NCI-H2081 (cell line): ENCODE measurements at places on chromosomes 7 and 10.

- no peak for DNase-seq
These were observed 108.8 kb downstream of the ABCA13 start for GRCh38 chr7:48280100-48280499.

- no peak for DNase-seq
These were observed 92.6 kb downstream of the MAPK8 start for GRCh38 chr10:48399056-48399541.

DNA sequence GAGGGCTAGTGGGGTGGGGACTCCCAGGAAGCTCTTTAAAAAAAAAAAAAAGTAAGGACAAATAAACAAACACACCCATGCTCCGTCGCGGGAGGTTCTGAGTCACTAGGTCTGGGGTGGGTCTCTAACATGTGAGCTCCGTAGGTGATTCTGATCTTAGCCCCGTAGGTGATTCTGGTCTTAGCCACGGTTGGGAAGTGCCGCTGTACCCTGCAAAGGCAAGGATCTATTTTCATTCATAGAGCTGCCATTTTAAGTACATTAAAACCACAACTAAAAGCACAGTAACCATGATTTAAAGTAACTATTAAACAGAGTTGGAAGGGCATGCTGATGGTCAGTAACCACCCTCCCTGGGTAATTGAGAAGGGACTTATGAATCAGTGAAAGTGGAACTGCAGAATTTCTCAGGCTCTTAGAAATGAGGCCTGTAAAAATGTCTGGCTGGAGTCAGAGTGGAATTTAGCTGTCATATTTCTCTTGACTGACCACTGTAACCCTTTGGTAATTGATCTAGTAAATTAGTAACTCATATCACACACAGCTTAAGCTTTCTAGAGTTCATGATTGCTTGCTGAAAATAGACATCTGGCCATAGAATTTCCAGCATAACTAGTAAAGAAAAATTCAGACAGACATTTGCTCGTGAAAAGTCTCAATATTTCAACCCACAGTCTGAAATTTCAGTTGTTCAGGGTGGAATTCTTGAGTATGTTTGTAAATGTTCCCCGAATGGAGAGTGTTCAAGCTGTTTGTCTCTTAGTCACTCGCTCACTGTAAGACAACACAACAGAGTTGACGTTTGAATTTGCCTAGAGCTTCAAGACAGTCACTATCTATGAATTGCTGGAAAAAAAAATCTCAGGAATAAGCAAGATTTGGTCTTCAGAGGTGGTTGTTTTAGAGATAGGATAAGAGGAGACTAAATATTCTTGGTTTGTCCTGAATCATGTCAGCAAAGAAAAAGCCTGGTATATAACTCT is 34.2 kb upstream of the TCF7L2 start:
- DNase-seq: no peak

DNA sequence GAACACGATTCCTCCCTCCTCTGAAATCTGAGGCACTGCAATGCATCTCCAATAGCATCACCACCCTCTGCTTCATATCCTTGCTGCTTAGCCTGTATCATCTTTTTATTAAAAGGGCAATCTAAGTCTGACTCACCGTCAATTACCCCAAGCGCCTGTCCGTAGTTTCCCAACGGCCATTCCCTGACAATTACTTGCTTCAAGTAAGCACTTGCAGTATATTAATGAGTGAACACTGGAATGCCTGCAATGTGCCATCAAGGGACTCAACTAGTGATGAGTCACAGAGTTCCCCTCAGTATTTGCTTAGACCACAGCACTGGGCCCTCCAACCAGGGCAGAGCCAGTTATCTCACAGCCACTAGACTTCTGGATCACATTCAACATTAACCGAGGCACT is 19.5 kb upstream of the PPP1R3C start:
- no peak for DNase-seq

DNA sequence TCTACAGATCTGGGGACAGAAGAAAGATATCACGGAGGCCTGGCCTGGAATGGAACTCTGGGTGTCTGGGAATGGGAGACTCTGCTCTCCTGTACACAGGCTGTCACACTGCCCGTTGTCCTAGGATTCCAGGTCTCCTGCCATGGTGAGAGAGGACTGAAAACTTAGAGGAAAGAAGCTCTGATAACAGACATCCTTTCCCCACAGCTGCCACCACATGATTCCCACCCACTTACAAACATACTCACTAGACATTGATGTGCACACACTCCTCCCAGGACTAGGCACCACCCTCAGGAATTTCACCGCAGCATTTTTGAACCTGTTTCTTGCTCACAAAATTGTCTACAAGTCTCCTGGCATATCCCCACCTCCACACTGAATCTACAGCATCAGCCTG is 5.7 kb downstream of the ZNF92 start:
- no peak for DNase-seq

GRCh38 chr10:132297526-132297925 is 10.2 kb downstream of the STK32C start:
- DNase-seq: no peak

DNA sequence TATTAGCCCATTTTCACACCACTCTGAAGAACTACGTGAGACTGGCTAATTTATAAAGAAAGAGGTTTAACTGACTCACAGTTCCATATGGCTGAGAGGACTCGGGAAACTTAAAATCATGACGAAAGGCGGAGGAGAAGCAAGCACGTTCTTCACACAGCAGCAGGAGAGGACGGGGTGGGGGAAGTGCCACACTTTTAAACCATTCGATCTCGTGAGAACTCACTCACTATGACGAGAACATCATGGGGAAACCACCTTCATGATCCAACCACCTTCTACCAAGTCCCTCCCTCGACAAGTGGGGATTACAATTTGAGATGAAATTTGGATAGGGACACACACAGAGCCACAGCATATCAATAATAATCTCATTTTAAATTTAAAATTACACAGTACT is 80.2 kb downstream of the VWDE start:
- no peak for DNase-seq

DNA sequence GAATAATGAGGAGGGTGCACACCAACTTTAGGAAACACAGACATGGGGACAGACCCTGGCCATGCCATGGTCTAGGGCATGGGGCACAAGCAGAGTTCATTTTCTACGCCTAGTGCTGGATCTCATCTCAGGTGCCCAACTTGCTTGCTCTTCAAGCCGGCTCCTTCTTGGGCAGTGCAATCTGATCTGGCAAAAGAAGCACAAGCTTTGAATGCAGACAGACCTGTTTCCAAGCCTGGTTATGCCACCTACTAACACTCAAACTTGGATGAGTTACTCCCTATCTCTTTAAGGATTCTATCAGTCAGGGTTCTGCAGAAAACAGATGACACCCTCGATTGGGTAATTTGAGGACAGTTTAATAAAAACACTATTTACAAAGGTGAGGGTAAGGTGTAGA is 34.9 kb upstream of the WAPL start:
- no peak for DNase-seq

GRCh38 chr7:87146740-87147386 is 5.4 kb upstream of the DMTF1 start:
- DNase-seq: no peak

DNA sequence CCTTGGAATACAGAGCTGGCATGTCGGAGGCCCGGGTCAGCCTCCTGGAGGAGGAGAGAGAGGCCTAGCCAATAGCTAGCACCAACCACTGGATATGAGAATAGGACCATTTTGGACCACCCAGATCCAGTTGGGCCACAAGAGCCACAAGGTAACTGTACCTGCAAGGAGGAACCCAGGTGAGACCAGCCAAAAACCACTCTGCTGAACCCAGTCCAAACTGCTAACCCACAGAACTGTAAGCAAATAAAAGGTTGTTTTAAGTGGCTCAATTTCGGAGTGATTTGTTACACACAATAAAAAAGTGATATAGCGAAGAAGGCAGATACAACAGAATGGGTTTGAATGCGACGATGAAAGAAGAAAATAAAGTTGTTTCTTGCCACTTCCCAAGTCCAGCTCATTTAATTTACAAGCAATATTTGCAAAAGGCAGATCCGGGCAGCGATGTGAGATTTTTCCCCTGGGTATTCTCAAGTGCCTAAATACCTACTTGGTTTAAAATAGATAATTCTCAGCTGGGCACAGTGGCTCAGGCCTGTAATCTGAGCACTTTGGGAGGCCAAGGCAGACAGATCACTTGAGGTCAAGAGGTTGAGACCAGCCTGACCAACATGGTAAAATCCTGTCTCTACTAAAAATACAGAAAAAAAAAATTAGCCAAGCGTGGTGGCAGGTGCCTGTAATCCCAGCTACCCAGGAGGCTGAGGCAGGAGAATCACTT is 23.1 kb downstream of the ZNF467 start:
- DNase-seq: no peak

DNA sequence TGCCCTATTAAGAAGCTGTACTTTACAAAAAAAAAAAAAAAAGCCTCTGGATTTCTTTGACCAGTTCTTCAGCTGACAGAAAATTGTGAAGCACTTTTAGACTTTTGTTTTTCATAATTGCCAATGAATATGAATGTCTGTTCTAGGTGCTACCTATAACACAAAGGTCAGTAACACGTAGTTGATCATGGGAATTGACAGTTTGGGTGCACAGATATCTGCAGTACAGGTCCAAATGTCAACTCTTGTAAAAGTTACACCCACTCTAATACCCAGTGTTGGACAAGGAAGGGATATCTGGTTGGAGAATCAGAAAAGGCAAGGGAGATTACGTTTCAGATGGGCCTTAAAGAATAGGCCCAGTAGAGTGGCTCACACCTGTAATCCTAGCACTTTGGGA is 1.8 kb downstream of the REEP3 start:
- no peak for DNase-seq

- DNase-seq: no peak
These were observed 75.1 kb upstream of the PLPP4 start for GRCh38 chr10:120381931-120382330.

GRCh38 chr10:122288262-122288661 is 17.2 kb downstream of the BTBD16 start:
- no peak for DNase-seq

DNA sequence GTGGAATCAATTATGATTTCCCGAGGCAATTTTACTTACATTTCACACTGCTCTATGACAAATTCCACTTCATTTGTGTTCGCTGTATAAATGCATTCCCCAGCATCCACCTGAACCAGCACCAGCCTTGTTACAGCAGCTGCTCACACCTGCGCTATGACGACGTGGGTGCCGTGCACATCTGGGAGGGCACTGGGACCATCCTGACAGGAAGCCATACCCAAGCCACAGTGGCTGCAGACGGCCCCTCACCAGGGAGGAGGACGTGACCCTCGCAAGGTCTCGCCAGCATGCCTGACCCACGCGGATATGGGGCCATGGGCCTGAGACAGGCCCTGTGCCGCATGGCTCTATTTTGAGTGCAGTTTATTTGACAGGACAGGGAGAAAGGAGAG is 201.3 kb downstream of the MAD1L1 start:
- DNase-seq: no peak

DNA sequence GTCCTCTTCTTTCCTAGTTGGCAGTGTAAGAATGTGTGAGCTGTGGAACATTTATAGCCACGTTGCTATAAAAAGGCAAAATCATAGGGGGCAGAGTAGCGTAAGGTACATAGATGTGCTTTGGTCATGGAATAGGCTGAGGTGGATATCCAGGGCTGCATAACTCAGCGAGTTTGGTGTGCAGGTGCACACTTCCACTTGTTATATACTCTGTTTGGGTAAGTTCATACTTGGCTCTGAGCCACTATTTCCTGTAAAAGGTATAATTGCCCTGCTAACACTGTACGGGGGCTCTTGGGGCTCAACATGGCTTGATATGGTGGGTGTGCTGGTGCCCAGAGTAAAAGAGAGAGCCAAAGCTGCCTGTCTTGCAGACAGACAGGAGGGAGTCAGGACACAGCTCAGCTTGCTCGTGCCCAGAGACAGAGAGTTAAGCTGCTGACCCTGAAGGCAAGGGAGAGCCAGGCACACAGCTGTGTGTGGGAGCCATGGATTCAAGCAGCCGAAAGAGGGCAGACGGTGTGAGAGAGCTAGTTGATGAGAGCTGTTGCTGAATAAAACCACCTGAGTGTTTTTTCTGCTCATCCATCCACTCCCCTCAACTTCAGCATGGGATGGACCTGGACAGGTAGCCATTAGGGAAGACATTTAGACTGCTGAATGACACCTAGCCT is 126.7 kb downstream of the DKK1 start:
- DNase-seq: no peak

DNA sequence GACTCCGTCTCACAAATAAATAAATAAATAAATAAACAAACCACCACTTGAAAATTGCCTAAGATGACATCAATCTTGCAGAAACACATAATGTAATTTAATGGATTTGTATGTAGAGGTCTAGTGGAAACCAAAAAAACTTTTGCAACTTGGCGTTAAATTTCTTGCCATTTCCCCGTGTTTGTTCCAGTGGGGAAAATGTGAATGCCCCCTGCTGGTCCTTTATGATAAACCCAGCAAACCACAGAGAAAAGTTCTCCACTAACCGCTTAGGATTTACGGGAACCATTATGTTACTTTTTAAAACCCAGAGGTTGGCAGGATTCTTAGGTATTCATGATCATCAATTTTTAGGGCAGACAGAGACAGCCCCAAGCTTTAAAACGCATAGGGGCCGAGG is 32.5 kb downstream of the LAMB4 start:
- DNase-seq: no peak

DNA sequence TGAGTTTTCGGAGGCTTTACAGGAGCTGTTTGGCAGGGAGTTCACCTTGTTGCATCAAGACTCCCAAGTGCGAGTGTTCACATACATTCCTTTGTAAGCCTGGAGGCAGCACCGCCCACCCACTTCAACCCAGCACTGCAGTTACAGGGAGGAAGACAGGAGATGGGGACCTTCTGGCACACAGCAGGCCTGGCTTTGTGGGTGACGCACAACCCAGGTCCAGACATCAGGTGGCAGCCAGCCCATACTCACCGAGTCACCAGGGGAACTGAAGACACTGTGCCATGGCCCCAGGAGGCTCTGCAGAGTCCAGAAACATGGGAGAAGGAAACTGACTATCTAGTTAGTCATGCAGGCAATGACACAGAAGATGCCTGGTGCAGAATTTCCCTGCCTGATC is 305.9 kb upstream of the RNF32 start:
- no peak for DNase-seq

GRCh38 chr7:144830024-144830785 is 5.6 kb downstream of the TPK1 start:
- DNase-seq: no peak

DNA sequence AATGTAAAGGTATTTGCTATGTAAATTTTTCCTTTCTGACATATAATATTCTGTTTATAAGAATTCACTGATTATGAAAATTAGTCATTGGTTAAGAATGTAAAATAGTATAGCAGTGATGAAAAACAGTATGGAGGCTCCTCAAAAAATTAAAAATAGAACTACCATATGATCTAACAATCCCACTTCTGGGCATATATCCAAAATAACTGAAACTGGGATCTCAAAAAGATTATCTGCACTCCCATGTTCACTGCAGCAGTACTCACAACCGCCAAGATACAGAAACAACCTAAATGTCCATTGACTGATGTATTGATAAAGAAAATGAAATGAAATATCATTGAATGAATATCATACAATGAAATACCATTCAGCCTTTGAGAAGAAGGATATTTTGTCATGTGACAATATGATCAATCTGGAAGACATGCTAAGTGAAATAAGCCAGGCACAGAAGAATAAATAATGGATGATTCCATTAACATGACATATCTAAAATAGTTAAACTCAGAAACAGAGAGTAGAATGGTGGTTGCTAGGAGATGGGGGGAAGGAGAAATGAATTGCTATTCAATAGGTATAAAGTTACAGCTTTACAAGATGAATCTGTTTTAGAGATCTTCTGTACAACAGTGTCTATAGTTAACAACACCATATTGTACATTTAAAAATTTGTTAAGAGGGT is 14.0 kb downstream of the C10orf88 start:
- no peak for DNase-seq

- peak; percentile 9 for DNase-seq
These were observed 3.1 kb downstream of the HPS6 start for GRCh38 chr10:102068216-102068615.

- no peak for DNase-seq
These were observed 12.8 kb downstream of the ZC3HAV1L start for GRCh38 chr7:139023076-139023475.
